ENCODE measurements at places on chromosomes 1 and 21.

GRCh38 chr1:53502641-53503432 lies 43.6 kb downstream of the DMRTB1 start:
- DNase-seq = no peak

- no peak for DNase-seq
These were observed 6.7 kb downstream of the B3GALT6 start for GRCh38 chr1:1238702-1239178.

DNA sequence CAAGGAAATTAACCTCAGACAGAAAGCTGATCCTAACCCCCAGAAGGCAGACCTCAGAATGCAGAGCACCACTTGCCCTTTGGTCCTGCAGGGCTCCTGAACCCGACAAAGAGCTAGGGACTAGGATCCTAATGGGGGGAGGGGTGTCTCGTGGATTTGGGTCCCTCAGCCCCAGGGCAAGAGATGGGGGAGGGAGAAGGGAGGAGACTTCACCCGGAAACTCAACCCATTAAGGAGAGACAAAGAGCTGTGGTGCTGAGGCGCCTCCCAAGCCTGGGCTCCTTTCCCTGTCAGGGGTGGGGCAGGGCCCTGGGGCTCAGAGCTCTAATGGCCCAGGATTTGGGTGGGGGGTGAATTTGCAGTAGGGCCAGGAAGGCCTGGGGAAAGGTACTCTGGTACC lies 2.9 kb downstream of the NECTIN4 start:
- DNase-seq = no peak

- no peak for DNase-seq
These were observed 13.2 kb upstream of the EXO5 start for GRCh38 chr1:40495315-40495903.

DNA sequence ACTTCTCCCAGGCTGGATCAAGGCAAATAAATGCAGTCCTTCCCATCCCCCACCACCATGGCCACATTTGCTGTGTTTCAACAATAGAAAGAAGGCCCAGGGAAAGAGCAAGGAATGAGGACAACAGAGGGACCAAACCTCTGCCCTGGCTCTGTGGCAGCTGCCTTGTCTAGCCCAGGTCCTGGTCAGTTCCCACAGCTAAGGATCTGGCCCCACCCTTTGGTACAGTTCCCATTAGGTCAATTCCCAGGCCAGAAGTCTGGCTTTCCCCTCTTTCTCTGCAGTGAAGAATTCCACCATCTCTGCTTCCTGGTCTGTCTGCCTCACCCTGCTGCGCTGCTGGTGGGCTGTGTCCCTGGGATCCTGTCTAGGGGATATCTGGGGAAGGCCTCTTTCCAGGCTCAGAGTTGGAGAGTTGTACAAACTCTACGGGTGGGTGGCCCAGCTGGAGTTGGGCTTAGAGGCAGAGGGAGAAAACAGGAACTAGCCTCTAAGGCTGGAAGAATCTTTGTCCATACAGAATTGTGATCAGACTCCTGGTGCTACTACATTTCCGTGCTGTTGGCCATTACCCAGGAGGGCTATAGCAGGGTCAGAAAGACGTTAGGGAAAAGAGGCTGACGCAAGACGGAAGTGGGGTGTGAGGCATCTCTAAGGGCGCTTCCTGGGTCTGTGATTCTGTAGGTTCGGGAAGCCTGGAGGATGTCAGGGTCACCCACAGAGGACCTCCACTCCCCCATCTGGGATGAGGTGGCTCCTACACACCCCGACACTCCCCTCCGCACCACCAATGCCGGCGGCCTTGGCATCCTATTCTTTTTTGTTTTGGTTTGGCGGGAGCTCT lies 953 bp upstream of the NDUFS2 start:
- no peak for DNase-seq
